ENCODE measurements at places on chromosomes 2 and 18. TPM values are rescaled to one million over a fixed set of nuclear protein-coding genes. Genes with fewer than 3 reads are reported as not detected.

- ATAC-seq: no peak
Measured at GRCh38 chr2:113278073-113278741, 514 bp downstream of the PAX8 start.

CD8B2 gene
- total RNA-seq: 0.13 TPM

DNA sequence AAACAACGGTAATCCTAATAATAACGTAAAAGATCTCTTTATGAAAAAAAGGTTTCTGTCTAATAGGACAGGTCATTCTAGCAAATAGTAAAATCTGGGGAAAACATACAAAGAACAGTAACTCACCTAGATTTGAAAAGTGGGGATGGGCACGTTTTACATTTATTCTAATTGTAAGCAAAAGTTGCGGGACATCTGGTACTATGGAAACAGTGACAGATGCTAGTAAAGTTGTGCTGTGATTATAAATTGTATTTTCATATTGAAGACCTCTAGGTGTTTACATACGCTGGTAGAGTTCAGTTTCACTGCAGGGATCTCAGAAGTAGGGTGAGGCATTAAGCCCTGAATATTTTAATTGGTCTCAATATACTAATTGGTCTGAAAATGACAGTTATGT, 422.5 kb downstream of the DPP10 start:
- ATAC-seq: no peak

ZC3H6 gene
- 30.7 TPM for total RNA-seq

MAIP1 gene
- 17.2 TPM for total RNA-seq
